Stimulated activated CD8-positive, alpha-beta memory T cell treated with anti-CD3 and anti-CD28 coated beads, Interleukin-2, amount 100 ng/mL, for 1 hour (primary cell): ENCODE measurements at places on chromosomes 4 and X.

DNA sequence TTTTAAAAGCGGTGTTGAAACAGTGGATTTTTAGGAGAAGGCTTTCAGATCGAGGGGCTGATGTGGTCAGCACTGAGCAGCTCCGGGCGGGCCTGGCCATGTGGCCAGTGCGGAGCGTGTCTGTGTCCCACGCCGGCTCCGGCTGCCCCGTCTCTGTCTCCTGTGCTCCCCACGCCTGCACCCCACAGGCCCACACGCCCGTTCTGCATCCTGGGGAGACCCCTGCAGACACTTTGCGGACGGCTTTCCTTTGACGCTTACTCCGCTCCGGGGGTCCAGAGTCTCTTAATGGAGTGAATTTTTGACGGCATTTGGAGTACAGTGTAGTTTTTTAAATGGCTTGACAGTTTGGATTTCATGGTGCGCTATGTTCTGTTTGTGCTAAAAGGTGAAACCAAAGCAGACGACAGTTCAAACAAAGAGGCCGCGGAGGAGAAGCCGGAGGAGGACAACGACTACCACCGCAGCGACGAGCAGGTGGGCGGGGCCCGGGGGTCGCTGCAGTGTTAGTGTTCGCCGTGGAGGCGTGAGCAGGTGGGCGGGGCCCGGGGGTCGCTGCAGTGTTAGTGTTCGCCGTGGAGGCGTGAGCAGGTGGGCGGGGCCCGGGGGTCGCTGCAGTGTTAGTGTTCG, 38.7 kb downstream of the PCGF3 start:
- DNase-seq: no peak

- no peak for DNase-seq
Observed at GRCh38 chr4:147960971-147961370, 229.1 kb downstream of the ARHGAP10 start.

DNA sequence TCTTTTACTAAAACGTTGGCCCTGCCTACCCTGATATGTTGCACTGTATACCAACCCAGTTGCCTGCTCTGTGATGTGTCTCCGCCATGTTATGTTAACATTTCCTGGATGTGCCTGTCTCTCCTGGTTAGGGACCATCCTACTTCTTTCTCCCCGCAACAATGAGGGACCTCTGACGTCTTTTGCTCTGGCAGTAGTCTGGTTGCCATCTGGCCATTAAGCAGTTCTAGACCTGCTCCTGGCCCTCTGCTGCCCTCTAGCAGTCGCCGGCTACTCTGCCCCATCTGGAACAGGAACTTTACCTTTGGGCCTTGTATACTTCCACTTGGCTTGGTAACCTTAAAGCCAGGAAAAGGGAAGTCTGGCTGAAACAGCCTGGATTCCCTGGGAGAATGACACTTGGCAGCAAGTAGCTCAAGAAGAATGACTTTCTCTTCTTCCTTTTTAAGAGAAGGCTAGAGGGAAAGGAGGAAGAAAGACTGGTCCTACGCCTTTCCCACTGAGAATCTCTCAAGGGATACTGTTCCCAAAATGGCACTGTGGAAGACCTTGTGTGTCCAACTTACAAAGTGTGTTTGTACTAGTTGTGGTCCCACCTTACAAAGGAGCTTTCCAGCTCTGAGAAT, 63.5 kb downstream of the GPC3 start:
- DNase-seq: no peak

DNA sequence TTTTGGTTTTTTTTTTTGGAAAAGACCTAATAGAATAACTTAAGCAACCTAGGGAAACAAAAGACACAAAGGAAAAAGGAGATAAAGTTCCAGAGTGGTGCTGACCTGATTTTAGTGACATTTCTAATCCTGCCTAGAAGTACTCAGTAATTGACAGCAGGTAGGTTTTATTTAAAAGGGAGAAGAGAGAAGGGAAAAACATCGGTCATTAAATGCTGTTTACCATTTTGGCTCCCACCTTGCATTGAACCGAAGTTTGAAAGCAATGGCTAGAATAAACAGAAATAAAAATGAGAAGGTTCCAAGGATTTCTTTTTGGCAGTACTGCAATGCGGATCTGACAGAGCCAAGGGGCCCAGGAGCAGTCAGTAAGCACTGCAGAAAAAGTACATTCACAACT, 115.8 kb upstream of the MAOA start:
- no peak for DNase-seq

GRCh38 chrX:10831716-10832502, 211.5 kb upstream of the MID1 start:
- no peak for DNase-seq

GRCh38 chr4:108651014-108651791, 804 bp downstream of the OSTC start:
- DNase-seq: no peak

GRCh38 chrX:54640103-54640690, 110.2 kb downstream of the GNL3L start:
- DNase-seq: no peak

DNA sequence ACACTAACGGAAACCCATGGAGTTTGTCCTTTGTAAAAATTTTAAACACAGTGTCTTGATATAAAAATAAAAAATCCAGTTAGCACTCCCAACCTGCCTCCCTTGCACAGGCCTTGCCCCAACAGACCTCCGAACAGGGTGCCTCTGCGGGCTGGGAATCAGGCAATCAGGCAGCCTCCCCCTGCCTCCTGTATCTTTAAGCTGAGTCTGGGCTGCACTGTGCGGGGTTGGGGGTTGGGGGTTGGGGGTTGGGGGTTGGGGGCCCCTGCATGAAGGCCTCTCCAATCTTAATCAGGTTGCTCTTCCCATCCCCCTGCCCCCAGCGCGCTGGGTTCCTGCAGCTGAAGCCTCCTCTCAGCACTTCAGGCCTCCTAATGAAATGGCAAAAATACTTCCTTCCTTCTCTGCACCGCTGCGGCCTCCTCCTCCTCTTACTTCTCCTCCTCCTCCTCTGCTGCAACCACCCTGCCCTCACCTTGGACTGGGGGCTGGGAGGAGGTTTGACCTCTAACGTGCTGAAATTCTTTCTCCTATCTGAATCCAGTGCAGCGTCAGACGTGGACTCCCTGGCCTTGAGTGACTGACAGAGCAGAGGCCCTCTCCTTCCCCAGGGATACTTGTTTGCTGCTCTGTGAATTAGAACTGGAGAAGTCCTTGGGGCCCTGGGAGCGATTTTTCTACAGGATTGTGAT, 26.6 kb downstream of the NLGN3 start:
- DNase-seq: no peak

- no peak for DNase-seq
Observed at GRCh38 chr4:32161392-32161791, 1441.2 kb downstream of the PCDH7 start.

DNA sequence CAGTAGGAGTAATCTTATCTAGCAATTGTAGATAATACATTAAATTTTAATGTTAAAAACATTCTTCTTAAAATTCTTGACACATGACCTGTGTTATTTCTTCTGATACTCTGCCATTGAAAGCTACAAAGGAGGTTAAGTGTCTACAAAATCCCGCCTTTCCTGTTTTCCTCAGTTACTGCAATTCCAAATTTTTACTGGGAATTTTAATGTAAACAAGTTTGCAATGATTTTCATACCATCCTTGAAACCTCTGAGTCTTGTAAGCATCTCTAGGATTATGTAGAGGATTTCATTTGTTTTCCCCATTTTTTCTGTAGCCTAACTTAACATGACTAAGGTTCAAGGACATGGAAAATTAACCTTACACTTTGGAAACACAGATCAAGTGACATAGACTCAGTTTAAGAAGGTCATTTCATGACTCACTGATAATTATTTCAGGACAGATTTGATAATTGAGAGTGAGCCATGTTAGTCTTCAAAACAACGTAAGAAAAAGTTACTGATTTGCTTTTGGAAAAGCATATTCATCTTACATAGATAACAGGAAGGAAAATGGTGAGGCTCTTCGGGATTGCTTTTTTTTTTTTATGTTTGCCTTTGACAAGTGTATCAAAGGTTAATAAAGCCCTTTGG, 39.6 kb upstream of the PDLIM5 start:
- no peak for DNase-seq

DNA sequence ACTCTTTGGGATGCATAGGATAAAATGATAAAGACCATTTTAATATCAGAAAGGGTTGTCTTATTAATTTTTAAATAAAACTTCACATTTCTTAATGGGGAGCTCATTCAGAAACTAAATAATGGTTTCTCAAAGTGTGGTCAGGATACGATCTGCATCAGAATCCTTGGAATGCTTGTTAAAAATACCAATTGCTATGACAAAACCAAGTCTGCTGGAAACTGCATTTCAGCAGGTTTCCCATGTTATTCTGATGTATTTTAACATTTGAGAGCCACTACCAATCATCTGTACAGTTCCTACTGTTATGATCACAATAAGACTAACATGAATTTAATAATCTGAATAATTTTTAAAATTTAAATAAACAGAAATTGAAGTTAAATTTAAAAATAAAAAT, 115.1 kb downstream of the SOWAHB start:
- no peak for DNase-seq

DNA sequence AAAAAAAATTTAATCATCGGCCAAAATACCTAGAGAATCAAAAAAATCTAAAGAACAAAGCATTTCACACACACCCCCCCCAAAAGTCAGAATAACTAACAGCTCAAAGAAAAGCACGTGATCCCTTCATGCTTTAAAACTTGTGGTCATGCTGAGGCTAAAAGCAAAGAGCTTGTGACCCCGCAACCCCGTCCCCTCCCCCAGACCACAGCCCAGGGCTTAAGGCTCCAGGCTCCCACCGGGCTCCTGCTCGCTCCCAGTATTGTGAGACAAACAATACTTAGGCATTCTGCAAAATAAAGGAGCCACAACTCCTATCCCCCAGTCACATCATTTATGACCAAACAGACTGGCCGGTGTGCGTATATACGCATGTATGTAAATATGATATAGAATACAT, 62.1 kb upstream of the CCDC160 start:
- DNase-seq: no peak

DNA sequence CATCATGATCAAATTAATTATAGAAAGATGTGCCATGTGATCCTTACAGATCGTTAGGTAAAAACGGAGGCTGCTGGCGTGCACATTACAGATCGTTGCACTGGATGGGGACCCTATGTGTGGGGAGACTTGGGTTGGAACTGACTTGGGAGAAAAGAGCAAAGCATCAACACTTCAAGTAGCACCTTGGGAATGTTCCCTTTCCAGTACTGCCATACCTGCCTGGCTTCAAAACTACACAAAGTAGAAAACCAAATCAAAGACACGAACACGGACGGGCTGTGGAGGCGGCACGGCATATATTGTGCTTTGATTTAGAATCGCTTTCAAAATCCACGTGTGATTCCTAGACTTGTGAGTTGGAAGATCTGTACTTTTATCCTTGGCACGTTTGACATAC, 898 bp downstream of the CMC4 start:
- DNase-seq: no peak
